Mesenchymal stem cell (in vitro differentiated cells and primary cell): ENCODE measurements at places on chromosomes 16 and 17.

GRCh38 chr17:40410082-40410481 lies 7.6 kb downstream of the TOP2A start:
- no peaks in the 10 kb centered on the region for H3K4me1 ChIP-seq
- H3K36me3 ChIP-seq = peaks cover 14% of the 10 kb centered on the region
- H3K27ac ChIP-seq = no peak overlapping the region
- DNase-seq = no peak

GRCh38 chr17:62188713-62189112 lies 123.6 kb upstream of the MED13 start:
- H3K27ac ChIP-seq = no peak overlapping the region
- H3K4me1 ChIP-seq = peaks cover 3% of the 10 kb centered on the region
- DNase-seq = peak; percentile 41
- H3K4me3 ChIP-seq = no peak overlapping the region
- no peaks in the 10 kb centered on the region for H3K27me3 ChIP-seq

GRCh38 chr17:29576214-29577000 lies 7.9 kb downstream of the TP53I13 start:
- no peaks in the 10 kb centered on the region for H3K27me3 ChIP-seq
- H3K4me1 ChIP-seq = peaks cover 20% of the 10 kb centered on the region
- H3K27ac ChIP-seq = no peak overlapping the region
- DNase-seq = no peak

- no peak overlapping the region for H3K4me3 ChIP-seq
- no peaks in the 10 kb centered on the region for H3K27me3 ChIP-seq
- H3K27ac ChIP-seq = no peak overlapping the region
- H3K36me3 ChIP-seq = no peaks in the 10 kb centered on the region
Observed at GRCh38 chr16:46614006-46614405, 7.2 kb downstream of the SHCBP1 start.

DNA sequence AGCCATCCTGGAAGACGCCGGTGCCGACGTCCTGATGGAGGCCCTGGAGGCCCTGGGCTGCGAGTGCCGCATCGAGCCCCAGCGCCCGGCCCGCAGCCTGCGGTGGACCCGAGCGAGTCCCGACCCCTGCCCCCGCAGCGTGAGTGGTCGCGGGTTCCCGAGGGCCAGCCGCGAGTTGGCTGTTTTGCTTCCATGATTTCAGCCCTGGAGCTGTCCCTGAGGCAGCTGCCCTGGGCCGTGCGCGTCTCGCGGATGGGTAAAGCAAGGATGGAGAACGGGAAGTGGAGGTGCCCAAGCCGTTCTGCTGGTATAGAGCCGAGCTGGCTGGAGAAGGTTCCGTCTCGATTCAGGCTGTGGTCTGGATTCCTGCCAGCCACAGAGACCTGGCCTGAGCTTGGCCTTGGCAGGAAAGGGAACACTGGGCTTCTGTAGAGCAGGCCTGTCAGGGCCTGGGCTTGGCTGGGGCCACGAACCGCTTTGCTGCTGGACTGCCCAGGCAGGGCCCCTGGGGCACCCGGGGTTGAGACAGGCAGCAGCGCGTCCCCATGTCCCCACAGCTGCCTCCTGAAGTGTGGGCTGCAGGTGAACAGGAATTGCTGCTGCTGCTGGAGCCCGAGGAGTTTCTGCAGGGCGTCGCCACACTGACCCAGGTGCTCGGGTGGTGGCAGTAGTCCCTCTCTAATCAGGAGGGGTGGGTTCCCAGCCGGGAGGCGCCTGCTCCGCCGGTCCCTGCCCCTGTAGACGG lies 941 bp upstream of the MRPS34 start:
- peak overlapping the region; percentile 87 for H3K4me3 ChIP-seq
- H3K27me3 ChIP-seq = no peaks in the 10 kb centered on the region
- H3K27ac ChIP-seq = peak overlapping the region; percentile 41
- peaks cover 34% of the 10 kb centered on the region for H3K36me3 ChIP-seq

DNA sequence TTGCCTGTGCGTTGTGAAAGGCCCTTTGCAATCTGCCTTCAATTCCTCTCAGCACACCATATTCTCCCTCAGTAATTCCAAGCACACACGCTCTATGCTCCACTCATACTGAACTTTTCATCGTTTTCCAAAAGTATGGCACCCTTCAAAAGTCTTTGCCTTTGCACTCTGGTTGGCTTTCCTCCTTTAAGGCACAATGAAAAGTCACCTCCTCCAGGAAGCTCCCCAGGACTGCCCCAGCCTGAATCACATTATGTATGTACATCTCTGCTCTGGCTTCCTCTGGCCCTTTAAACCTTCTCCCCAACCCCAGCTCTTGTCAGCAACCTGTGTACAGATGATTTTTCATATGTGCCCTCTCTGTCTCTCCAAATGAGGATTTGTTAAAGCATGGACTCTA lies 250.7 kb downstream of the MAF start:
- H3K27me3 ChIP-seq = peaks cover 2% of the 10 kb centered on the region
